RPMI7951 (cell line): ENCODE measurements at places on chromosomes 1 and 21. TPM values are rescaled to one million over a fixed set of nuclear protein-coding genes. Genes with fewer than 3 reads are reported as not detected.

UQCRHL gene
- 3.2 and 4.0 TPM in 2 replicates for total RNA-seq

SPRR1B gene
- not detected in 2 replicates for total RNA-seq

DNA sequence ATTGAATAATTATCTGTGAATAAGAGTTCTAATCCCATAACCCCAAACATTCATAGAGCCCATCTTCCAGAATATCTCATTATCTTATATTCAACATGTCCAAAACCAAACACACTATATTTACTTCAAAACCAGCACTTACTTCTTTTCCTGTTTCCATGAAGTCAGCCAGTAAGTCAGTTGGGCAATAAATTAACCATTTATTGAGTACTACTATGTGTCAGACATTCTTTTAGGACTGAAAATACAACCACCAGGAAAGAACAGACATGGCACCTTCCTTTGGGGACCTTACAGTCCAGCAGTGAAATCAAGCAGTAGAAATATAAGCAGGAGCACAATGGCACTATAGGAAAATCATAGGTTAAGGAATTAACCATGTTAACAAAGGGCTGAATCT lies 8.8 kb downstream of the AK5 start:
- no peak for DNase-seq

DNA sequence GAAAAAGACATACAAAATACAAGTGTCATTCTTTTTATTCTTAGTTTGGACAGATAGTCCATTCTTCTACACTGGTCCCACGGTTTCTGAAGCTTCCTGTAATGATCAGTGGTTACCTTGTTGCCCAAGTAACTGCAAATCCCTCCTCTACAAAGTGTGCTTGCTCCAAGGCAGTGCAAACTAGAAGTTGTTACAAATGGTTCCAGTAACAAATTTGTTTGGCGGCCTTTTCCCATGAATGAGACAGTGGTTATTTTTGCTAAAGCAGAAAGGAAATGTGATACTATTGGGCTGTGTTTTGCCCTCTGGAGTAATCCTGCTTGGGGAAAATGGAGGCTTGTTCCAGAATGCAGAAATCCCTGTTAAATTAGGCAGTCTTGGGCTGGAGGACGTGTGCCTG lies 8.9 kb downstream of the BACE2 start:
- no peak for DNase-seq

PLXNA2 gene
- total RNA-seq = 7.0 and 9.4 TPM in 2 replicates

DNA sequence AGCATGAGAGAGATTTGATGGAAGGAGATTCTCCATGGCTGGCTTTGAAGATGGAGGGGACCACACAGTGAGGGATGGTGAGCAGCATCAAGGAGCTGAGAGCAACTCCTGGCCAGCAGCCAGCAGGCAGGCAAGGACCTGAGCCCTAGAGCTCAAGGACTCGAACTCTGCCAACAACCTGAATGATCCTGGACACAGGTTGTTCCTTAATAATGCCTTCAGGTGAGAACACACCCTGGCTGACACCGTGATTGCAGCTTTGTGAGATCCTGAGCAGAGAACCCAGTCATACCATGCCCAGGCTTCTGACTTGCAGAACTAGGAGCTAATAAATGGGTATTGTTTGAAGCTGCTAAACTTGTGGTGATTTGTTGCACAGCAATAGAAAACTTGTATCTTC lies 183.1 kb downstream of the LMX1A start:
- DNase-seq = no peak

- DNase-seq = no peak
Measured at GRCh38 chr1:209855006-209855405, 27.2 kb downstream of the UTP25 start.
